ENCODE measurements at places on chromosomes 11 and 22.

DNA sequence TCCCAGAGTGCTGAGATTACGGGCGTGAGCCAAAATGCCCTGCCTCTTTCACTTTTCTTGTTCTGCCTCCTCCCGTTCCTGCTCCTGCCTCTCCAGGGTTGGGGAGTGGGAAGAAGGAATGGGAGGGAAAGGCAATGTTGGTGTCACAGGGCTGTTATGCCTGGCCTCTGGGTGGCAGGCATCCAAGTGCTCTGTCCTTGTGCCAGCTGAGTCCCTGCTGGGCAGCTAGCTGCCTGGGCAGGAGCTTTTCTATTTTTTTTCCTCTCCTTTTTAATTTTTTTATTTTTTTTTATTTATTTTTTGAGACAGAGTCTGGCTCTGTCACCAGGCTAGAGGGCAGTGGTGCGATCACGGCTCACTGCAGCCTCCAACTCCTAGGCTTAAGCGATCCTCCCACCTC is 4.1 kb upstream of the SAC3D1 start:
- no peak for DNase-seq
- no peaks in the 10 kb centered on the region for H3K4me1 ChIP-seq
- H3K36me3 ChIP-seq, result peaks cover 9% of the 10 kb centered on the region
- no peak overlapping the region for H3K4me3 ChIP-seq
- H3K27ac ChIP-seq, result no peak overlapping the region
- H3K27me3 ChIP-seq, result no peaks in the 10 kb centered on the region

- no peak overlapping the region for H3K27ac ChIP-seq
- H3K4me3 ChIP-seq, result no peak overlapping the region
- no peaks in the 10 kb centered on the region for H3K36me3 ChIP-seq
- no peak for DNase-seq
These were observed 266.8 kb downstream of the MN1 start for GRCh38 chr22:27534720-27535125.

GRCh38 chr11:358129-358800 is 11.0 kb upstream of the B4GALNT4 start:
- H3K27ac ChIP-seq, result no peak overlapping the region
- no peaks in the 10 kb centered on the region for H3K27me3 ChIP-seq
- peaks cover 56% of the 10 kb centered on the region for H3K4me1 ChIP-seq
- H3K4me3 ChIP-seq, result no peak overlapping the region

DNA sequence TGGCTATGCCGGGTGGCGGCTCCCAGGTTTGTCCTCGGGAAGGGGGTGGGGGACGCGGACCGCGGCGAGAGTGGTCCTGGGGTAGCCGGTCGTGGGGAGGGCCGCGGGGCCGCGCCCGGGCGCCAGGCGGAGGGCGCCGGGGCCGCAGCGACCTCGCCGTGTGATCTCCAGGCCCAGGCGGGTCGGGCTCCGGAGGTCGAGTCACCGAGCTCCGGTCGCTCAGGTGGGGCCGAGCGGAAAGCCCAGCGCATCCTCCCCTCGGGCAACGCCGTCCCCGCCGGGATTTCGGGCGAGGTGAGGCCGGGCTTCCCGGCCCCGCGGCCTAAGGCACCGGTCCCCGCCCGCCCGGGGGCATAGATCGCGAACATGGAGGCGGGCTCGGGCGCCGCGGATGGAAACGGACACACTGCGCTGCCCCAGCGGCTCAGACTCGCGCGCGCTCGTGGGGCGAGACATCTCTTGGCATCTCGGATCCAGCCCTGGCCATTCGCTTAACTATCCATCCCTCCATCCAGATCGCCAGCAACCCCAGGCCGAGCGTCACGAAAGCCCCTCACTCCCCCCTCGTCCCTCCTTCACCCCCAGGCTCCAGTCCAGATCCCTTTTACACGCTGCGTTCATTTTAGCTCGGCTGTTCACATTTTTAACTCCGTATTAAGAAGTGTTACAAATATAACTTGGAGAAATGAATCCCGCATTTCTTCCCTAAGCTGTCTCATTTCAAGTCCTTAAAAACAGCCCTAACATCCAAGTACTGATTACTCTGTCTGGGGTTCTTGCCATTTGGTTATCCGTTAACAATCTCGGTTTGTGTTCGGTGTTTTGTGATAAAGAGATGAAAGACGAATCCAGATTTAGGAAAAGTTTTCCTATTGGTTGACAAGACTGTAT is 460 bp downstream of the ZC3H12C start:
- peaks cover 22% of the 10 kb centered on the region for H3K27me3 ChIP-seq
- no peak overlapping the region for H3K27ac ChIP-seq
- DNase-seq, result no peak
- H3K4me3 ChIP-seq, result no peak overlapping the region
- H3K36me3 ChIP-seq, result no peaks in the 10 kb centered on the region

GRCh38 chr11:60895687-60896086 is 10.7 kb downstream of the PRPF19 start:
- no peak for DNase-seq
- peaks cover 7% of the 10 kb centered on the region for H3K36me3 ChIP-seq
- H3K27ac ChIP-seq, result no peak overlapping the region
- no peaks in the 10 kb centered on the region for H3K4me1 ChIP-seq

DNA sequence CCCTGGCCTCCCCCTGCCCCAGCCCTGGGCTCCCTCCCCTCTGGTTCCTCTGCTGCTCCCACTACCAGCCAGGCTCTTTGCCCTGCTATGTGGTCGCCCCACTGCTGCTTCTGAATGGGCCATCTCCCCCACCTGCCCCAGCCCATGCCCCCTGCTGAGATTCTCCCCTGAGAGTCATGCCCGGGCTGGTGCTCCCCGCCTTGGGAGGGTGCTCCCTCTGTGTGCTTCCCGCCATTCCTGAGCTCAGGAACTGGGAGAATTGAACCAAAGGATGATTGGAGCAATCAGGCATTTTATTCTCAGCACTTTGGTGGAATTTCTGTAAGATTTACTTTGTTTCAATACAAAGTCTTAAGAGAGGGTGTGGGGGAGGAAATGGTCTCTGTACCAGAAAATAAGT is 6.8 kb downstream of the APOBEC3D start:
- no peak overlapping the region for H3K27ac ChIP-seq
- no peak overlapping the region for H3K4me3 ChIP-seq
- H3K27me3 ChIP-seq, result no peaks in the 10 kb centered on the region
- DNase-seq, result no peak

DNA sequence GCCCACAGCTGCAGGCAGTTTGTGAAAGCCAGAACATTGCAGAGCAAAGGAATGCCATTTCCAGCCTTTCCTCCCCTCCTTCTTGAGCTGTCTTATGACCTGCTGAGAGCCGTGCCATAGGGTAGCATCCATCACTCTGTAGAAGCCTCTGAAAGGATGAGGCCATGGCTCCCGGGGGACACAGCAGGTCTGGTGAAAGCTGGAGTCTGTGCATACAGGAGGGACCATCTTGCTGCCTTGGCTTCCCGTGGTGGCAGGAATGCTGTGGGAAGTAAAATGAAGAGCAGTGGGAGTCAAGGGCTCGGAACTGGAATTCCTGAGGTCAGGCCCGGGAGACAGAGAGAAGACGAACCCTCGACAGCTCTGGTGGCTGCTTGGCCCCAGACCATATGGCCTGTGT is 30.9 kb downstream of the ANO1 start:
- no peak for DNase-seq
- H3K4me3 ChIP-seq, result no peak overlapping the region
- H3K36me3 ChIP-seq, result no peaks in the 10 kb centered on the region
- H3K4me1 ChIP-seq, result no peaks in the 10 kb centered on the region

- H3K4me3 ChIP-seq, result no peak overlapping the region
- peaks cover 28% of the 10 kb centered on the region for H3K4me1 ChIP-seq
- no peaks in the 10 kb centered on the region for H3K27me3 ChIP-seq
- DNase-seq, result no peak
- no peaks in the 10 kb centered on the region for H3K36me3 ChIP-seq
These were observed 19.2 kb upstream of the KDM2A start for GRCh38 chr11:67099831-67100324.

- DNase-seq, result no peak
- H3K4me3 ChIP-seq, result no peak overlapping the region
These were observed 66.7 kb upstream of the LMO1 start for GRCh38 chr11:8330404-8330803.

- H3K4me3 ChIP-seq, result no peak overlapping the region
- H3K27ac ChIP-seq, result no peak overlapping the region
- DNase-seq, result no peak
These were observed 78.7 kb downstream of the SHANK2 start for GRCh38 chr11:71173709-71174108.

- H3K4me3 ChIP-seq, result no peak overlapping the region
- peaks cover 22% of the 10 kb centered on the region for H3K27me3 ChIP-seq
- no peak overlapping the region for H3K27ac ChIP-seq
- no peaks in the 10 kb centered on the region for H3K36me3 ChIP-seq
- no peak for DNase-seq
- H3K4me1 ChIP-seq, result no peaks in the 10 kb centered on the region
These were observed 59.3 kb downstream of the TTC28 start for GRCh38 chr22:28620244-28620922.

DNA sequence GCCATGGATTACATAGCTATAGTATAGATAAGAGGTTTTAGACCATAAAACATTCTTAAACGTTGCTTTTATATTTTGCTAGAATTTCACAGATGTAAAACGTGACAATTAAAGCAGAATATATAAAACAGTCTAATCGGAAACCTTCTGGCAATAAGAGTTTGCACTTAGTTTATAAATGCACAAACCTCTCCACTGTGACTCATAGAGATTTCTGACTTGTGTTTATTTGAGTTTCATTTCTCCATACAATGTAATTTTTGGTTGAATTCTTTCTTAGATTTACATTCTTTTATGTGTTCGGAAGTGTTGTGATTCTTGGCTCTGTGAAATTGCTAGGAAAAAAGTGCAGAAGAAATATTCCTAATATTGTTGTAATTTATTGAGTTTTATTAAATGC is 288.7 kb upstream of the CTSC start:
- no peaks in the 10 kb centered on the region for H3K4me1 ChIP-seq
- H3K36me3 ChIP-seq, result no peaks in the 10 kb centered on the region
- no peak overlapping the region for H3K4me3 ChIP-seq
- H3K27ac ChIP-seq, result no peak overlapping the region

GRCh38 chr11:75982309-75982708 is 167.3 kb downstream of the UVRAG start:
- peaks cover 15% of the 10 kb centered on the region for H3K36me3 ChIP-seq
- no peaks in the 10 kb centered on the region for H3K4me1 ChIP-seq
- no peak overlapping the region for H3K27ac ChIP-seq
- no peak for DNase-seq
- no peaks in the 10 kb centered on the region for H3K27me3 ChIP-seq
- no peak overlapping the region for H3K4me3 ChIP-seq

GRCh38 chr11:68982134-68982533 is 1.3 kb upstream of the MRGPRD start:
- H3K27me3 ChIP-seq, result no peaks in the 10 kb centered on the region
- H3K4me1 ChIP-seq, result no peaks in the 10 kb centered on the region
- H3K4me3 ChIP-seq, result no peak overlapping the region
- H3K36me3 ChIP-seq, result no peaks in the 10 kb centered on the region

GRCh38 chr11:113667801-113668200 is 38.3 kb downstream of the TMPRSS5 start:
- no peaks in the 10 kb centered on the region for H3K4me1 ChIP-seq
- H3K27ac ChIP-seq, result no peak overlapping the region
- no peaks in the 10 kb centered on the region for H3K27me3 ChIP-seq
- H3K4me3 ChIP-seq, result no peak overlapping the region

DNA sequence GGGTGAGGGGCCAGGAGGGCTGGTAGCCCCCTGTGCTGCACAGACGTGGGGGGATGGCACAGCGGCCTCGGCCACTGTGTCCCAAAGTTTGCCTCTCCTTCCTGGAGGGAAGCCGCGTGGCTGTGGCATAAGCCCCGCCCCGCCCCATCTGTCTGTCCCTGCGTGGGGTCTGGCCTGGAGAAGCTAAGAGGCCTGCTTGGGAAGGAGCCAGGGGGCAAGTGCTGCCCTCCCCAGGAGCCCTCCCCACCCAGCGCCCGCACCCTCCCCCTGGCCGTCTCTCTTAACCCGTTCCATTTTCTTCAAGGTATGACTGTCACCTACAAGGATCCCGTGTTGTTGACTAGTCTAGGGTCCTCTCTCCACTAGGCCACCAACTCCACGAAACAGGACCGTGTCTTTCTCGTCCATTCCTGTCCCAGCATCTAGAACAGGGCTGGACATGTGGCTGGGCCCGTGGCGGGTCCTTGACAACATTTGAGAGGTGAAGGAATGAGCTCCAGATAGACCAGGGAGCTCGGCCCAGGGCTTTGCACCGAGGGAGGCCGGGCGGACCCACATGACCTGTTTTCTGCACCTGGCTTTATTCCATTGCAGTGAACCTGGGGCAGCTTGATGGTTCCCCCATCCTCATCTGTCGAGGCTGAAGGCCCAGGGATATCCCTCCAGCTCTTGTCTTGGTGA is 428.0 kb downstream of the TBC1D22A start:
- H3K27ac ChIP-seq, result no peak overlapping the region
- DNase-seq, result no peak
- H3K27me3 ChIP-seq, result no peaks in the 10 kb centered on the region
- no peak overlapping the region for H3K4me3 ChIP-seq
- H3K4me1 ChIP-seq, result no peaks in the 10 kb centered on the region

- no peak overlapping the region for H3K27ac ChIP-seq
- H3K4me1 ChIP-seq, result no peaks in the 10 kb centered on the region
- no peak for DNase-seq
- H3K36me3 ChIP-seq, result no peaks in the 10 kb centered on the region
- no peak overlapping the region for H3K4me3 ChIP-seq
These were observed 111.6 kb upstream of the BMAL1 start for GRCh38 chr11:13166036-13166435.

GRCh38 chr22:41043722-41044121 is 48.7 kb upstream of the EP300 start:
- no peaks in the 10 kb centered on the region for H3K36me3 ChIP-seq
- H3K27ac ChIP-seq, result no peak overlapping the region
- no peaks in the 10 kb centered on the region for H3K4me1 ChIP-seq

DNA sequence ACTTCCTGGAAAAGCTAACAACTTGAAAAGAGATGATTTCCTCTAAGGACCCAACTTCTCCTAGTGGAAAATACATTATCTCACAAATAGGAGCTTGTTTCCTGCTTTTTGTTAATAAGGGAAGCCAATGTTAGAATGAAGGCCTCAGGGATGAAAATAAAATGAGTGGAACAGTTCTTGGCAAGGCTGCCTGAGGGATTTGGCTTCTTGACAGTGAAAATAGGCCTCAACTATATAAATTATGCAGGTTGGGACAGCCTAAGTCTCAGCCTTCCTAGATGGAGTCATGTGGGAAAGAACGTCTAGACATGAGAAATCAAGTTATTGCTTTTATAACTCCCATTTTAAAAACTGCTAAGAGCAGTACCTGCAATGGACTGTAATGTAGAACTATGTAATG is 92.8 kb upstream of the FIBIN start:
- no peak overlapping the region for H3K27ac ChIP-seq
- no peaks in the 10 kb centered on the region for H3K36me3 ChIP-seq
- no peaks in the 10 kb centered on the region for H3K27me3 ChIP-seq
- no peak for DNase-seq
- no peaks in the 10 kb centered on the region for H3K4me1 ChIP-seq

GRCh38 chr22:50169774-50170341 is 673 bp upstream of the PANX2 start:
- H3K4me3 ChIP-seq, result no peak overlapping the region
- H3K4me1 ChIP-seq, result no peaks in the 10 kb centered on the region
- no peak overlapping the region for H3K27ac ChIP-seq
- no peaks in the 10 kb centered on the region for H3K36me3 ChIP-seq
- peaks cover 4% of the 10 kb centered on the region for H3K27me3 ChIP-seq

- no peak overlapping the region for H3K27ac ChIP-seq
- H3K4me3 ChIP-seq, result no peak overlapping the region
- H3K36me3 ChIP-seq, result no peaks in the 10 kb centered on the region
- H3K27me3 ChIP-seq, result no peaks in the 10 kb centered on the region
These were observed 126.3 kb downstream of the ARHGAP8 start for GRCh38 chr22:44878483-44879300.
